ENCODE measurements at places on chromosomes 16 and 17.

GRCh38 chr16:67169011-67169451 is 1.3 kb upstream of the NOL3 start:
- DNase-seq: no peak

GRCh38 chr17:21379080-21379711 is 3.0 kb downstream of the KCNJ12 start:
- DNase-seq: no peak

GRCh38 chr17:29620271-29620670 is 2.4 kb downstream of the CORO6 start:
- DNase-seq: no peak

DNA sequence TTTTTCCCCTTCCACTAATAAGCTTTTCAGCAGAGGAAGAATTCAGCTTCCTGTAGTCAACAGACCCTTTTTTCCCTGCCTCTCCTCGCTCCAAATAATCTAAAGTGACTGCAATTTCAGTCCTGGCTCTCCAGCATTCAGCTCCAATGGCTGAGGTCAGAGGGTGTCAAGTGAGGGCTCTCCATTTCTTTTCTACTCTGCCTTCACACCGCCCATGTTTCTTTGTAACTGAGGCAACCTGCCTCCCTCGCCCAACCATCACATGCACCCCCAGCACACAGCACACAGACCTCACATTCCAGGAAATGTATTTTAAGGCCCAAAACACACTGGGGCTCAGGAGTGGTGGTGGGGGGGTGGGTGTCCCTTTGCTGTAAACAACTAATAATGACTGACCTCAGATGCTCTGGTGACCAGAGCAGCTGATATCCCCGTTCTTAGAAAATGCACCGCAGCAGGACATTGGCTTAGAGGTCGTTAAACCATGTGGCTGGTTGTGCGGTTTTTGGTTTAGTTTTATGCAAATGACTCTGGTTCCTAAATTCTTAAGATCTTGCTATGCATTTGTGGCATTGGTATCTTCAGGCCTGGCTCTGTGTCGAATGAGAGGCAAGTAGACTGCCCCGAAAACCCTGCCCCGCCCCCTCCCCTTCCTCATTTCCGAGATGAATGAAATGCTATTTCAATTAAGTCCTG is 203.6 kb downstream of the ZFHX3 start:
- no peak for DNase-seq

GRCh38 chr17:1495265-1495989 is 2.9 kb upstream of the MYO1C start:
- DNase-seq: no peak

- DNase-seq: no peak
These were observed 2.6 kb upstream of the GCGR start for GRCh38 chr17:81801327-81801726.

DNA sequence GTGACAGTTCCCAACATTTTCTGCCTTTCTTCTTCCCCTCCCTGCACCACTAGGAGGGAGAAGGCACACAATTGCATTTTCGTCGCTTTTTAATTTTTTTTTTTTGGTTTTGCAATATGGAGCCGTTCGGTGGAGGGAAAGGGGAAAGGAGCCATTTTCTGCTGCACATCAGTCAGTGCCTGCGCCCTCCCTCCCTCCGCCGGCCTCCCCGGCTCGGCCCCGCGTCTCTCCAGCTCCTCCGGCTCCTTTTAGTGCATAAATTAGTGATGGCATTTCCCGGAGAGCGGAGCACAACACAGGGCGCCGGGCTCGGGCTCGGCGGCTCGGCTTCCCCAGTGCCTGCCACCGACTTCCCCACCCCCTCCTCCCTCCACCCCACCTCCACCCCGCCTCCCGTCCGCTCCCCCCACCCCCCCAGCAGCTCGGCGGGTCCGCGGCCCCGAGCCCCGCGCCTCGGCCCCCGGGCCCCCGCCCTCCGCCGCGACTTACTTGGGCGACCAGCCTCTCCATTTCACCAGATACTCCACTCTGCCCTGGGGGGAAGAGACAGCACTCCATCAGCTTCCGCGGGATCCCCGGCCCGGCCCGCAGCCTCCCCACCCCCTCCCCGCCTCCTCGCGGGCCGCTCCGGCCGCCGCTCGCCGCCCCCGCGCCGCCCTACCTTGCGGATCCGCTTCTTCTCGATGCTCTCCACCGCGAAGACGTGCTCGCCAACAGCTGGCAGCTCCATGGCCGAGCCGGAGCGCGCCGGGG is 542 bp downstream of the CBX4 start:
- no peak for DNase-seq

Measured in vagina (tissue), 2 donors.